Stimulated activated CD4-positive, alpha-beta T cell treated with anti-CD3 and anti-CD28 coated beads, Interleukin-2, amount 100 ng/mL, for 48 hours (primary cell): ENCODE measurements at places on chromosomes 12 and 14.
A peak's percentile ranks its signal among the peaks of the same experiment; 100 is the strongest.

GRCh38 chr12:75874441-75874840, 157.1 kb downstream of the PHLDA1 start:
- DNase-seq = no peak

DNA sequence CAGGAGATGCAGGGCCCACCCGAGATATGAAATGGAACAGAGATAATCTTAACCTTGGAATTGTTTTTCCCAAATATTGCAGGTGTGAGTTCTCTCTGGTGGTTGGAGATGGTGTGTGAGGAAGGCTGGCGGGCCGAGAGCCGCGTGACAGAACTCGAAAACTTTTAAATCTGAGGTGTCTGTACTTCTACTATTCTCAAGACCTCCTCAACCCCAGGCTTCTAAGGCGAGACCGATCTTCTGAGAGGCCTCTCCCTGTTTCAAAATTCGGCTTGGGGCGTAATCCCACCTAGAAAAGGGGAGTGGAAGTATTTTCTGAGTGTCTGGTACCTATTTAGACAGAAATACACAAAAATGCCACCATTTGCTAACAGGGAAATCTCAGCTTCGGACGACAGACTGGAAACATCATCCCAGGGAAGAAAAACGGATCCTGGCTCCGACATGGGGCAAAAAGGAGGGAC, 611 bp downstream of the SARNP start:
- no peak for DNase-seq

DNA sequence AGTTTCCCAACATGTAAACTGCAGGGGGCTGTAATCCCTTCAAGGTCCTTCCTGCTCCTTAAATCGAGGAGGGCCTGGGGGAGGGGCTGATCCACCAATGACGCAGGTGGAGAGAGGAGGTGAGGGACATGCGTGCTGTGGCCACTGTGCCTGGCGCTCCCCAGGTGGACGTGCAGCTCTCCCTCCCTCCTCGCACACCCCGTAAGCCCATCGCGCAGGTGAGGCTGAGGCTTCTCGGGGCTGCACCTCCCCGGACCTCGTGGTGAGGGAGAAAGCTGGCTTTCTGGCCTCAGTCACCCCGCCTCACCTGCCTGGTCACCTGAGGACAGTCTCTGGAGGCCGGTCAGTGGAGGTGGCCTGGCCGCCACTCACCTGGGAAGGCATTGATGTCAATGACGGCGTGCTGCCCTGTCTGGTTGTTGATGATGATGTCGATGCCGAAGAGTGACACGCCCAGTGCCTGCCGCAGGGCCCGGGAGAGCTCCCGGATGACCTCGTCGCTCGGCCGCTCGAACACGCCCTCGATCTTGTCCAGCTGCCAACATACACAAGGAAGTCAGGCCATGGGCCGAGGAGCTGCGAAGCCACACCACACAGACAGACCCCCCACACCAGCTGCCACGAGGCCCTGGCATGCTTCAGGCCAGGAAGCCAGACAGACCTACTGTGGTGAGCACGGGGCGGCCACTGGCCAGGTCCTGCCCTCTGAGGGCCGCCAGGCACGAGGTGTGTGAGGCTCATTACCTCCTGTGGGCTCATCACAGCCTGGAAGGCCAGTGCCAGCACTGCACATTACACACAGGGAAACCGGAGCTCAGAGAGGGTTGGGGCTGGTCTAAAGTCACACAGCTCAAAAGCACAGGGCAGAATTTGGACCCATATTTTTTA, 23.3 kb downstream of the CHGA start:
- DNase-seq = no peak

DNA sequence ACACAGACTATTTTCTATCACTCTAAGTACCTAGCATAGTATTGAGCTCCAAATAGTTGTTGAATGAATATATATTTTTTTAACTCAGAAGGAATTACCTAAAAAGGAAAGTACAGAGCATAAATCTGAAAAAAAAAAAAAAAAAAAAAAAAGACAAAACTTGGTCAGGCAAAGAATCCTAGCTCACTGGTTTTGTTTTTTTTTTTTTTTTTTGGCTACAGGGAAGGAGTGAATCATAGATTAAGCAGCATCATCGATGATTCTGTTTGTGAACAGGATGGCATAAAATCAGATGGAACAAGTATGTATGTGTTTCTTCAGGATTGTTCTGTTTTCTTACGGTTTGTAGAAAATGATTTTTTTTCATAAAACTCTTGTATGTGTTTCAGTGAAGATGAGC, 66.1 kb upstream of the BCAT1 start:
- DNase-seq = no peak

DNA sequence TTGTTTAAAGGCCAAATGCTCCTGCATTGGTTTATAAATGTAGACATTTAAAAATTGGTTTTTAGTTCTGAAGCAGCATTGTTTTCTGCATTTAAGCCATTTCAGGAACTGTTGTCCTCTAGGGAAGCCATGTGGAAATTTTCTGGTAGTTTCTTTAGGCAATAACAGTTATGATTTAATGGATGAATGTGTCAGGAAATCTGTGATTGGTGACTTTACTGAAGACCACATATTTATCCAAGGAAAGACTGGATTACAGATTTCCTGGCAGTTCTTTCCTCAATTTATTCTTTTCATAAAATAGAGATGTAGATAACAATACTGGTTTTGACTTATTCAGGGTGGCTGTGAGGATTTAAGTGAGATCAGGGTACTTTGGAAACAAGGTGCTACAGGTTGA, 27.6 kb downstream of the TBC1D15 start:
- no peak for DNase-seq

GRCh38 chr12:122847921-122848421, 12.7 kb downstream of the HIP1R start:
- DNase-seq = no peak

GRCh38 chr12:64010069-64010686, 165.7 kb downstream of the SRGAP1 start:
- DNase-seq = no peak

GRCh38 chr12:42716491-42716891, 126.9 kb upstream of the PRICKLE1 start:
- no peak for DNase-seq

DNA sequence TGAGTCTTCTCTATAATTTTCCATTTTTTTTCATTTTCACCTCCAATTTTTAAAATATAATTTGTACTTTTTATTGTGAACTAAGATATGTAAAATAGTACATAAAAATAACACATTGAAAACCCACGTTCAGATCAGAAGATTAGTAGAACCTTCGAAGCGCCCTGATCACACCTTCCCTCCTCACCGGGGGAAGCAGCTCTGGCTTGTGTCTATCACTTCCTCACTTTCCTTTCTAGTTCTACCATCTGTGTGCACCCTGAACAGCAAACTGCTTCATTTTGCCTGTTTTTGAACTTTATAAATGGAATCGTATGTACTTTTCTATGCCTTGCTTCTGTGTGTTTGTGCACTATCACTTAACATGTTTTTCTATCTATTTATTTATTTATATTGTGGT, 11.8 kb upstream of the CD27 start:
- no peak for DNase-seq

GRCh38 chr12:100964028-100964427, 169.5 kb downstream of the ANO4 start:
- DNase-seq = no peak

- peak; percentile 11 for DNase-seq
Observed at GRCh38 chr12:8860165-8860961, 37.9 kb downstream of the A2ML1 start.

- no peak for DNase-seq
Observed at GRCh38 chr14:99718031-99718810, 34.1 kb downstream of the CYP46A1 start.

- no peak for DNase-seq
Observed at GRCh38 chr12:32379667-32380066, 19.7 kb upstream of the FGD4 start.

GRCh38 chr14:76024211-76024907, 38.8 kb downstream of the IFT43 start:
- DNase-seq = no peak

DNA sequence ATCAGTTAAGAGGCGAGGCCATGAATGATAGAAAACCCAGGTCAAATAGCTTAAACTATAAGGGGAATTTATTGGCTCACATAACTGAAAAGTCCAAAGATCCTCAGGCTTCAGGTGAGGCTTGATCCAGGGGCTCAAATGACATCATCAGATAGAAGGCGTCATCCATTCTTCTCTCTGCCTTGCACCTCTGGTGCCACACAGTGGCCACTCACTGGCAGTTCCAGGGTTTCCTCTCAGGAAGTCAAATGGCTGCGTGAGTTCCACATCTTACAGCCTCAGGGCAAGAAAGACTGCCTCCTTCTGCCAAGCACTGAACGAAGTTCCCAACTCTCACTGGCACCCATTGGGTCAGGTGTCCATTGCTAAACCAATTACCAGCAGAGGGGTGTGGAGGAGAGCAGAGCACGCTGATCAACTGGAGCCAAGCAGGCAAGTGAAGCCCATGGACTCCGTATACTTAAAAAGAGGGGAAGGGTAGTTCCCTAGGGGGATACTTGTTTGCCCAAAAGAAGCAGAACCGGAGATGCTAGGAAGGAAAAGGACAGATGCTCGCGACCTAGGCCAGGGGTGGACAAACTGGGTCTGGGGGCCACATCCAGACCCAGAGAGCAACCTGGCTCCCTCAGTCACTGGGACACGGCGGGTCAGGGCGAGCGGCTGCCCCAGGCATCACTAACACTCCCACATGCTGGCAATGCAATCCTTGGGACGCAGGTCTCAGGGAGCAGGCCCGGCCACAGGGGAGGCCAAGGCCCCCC, 69.3 kb downstream of the SERPINA3 start:
- no peak for DNase-seq

DNA sequence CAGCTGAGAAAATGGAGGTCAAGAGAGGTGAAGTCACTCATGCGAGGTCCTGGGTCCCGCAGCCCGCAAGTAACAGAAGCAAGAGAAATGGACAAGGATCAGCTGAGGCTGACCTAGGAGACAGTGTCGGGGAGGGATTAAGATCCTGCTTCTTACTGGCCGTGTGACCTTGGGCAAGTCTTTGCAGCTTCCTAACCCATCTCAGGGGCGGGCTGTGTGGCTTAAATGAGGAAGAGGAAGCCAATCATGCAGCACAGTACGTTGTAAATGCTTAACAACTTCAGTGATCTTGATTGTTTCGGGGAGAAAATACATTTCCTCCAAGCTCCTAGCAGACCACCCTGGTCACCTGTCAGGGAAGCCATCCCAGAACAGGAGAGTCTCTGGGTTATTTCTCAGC, 7.1 kb upstream of the PGF start:
- DNase-seq = no peak

DNA sequence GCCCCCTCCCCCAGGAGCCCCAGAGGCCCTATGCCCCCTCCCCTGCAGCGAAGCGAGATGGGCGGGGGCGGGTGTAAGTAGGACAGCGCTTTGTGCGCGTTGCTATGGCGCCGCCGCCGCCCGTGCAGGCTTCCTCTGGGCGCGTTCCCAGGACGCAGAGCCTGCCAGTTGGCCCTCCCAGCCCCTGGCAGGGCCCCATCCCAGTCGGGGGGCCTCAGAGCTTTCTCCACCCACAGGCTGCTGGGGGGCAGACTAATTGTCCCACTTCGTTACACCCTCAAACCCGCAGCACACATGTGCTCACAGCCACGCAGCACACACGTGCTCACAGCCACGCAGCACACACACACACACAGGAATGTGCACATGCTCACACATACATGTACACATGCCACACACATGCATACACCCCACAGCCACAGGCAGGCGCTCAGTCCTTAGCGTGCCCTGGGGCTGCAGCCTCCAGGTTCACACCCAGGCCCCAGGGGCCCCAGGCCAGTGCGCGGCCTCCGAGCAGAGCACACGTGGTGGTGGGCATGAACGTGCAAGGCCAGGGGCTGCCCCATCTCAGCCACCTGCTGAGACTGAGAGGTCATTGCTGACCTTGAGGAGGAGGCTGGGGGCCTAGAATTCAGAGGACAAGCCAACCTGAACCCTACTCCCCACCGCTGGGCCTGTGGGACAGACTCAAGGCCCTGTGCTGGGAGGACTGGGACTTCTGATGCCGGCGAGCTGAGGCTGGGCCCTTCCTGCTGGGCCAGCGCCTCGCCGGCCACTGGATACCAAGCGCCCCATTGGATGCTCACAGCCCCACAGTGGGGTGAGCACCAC, 15.6 kb downstream of the TRMT61A start:
- DNase-seq = no peak

- peak; percentile 20 for DNase-seq
Observed at GRCh38 chr12:93571925-93572711, at the start of gene SOCS2. TSS of gene SOCS2 (plus strand) at chr12:93572675. CDS start at chr12:93572898, 223 bp downstream.

- DNase-seq = no peak
Observed at GRCh38 chr12:6699989-6700645, 498 bp downstream of the PIANP start.

DNA sequence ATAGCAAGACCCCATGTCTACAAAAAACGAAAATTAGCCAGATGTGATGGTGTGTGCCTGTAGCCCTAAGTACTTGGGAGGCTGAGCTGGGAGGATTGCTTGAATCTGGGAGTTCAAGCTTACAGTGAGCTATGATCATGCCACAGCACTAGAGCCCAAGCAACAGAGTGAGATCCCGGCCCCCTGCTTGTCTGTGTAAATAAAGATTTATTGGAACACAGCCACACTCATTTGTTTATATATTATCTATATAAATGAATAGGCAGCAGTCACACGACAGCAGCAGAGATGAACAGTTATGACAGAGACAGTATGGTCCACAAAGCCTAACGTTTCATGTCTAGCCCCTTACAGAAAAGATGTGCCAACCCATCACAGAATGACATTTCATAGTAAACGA, 14.8 kb downstream of the DDX54 start:
- no peak for DNase-seq

DNA sequence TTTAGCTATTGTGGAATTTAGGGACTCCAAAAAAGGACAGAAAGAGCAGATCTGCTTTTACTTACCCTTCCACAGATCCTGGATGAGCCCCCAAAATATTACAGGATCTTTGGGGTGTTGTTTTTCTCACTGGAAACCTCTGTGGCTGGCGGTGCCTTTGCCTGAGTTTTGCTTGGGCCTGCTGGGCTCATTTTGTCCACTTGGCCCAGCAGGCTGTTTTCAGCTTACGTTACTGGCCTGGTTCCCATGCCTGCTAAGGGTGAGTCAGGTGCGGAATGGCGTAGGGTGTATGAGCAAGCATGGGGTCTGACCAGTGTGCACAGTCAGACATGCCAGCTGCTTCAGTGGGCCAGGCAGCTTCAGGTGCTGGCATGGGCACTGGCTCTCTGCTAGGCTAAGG, 45.8 kb downstream of the HSD17B6 start:
- no peak for DNase-seq

DNA sequence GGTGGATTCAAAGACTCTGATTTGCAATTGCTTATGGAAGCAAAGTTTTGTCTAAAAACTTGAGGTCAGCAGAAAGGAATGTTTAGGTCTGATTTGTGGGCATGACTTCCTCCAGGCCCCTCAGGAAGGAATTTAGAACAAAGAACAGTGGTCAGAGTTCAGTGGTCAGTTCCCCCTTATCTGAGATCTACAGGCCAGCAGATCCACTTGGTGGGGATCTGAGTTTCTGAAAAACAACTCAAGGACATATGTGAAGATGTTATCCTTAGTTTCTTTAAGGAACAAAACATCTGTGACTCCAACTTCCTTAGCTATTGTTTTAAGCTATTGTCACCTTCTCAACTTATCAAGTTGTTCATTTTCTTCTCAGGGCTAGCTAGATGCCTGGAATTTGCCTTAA, 28.0 kb upstream of the NAA30 start:
- DNase-seq = no peak

- DNase-seq = peak; percentile 32
Observed at GRCh38 chr12:131452444-131452860, 258.4 kb upstream of the SFSWAP start.

- no peak for DNase-seq
Observed at GRCh38 chr14:50089208-50089607, 27.2 kb downstream of the VCPKMT start.
